Naive B cell (primary cell): ENCODE measurements at places on chromosomes 16 and 17. TPM values are rescaled to one million over a fixed set of nuclear protein-coding genes. Genes with fewer than 3 reads are reported as not detected.
A peak's percentile ranks its signal among the peaks of the same experiment; 100 is the strongest.

Gene ABAT
- 10.0 TPM for polyA plus RNA-seq

DNA sequence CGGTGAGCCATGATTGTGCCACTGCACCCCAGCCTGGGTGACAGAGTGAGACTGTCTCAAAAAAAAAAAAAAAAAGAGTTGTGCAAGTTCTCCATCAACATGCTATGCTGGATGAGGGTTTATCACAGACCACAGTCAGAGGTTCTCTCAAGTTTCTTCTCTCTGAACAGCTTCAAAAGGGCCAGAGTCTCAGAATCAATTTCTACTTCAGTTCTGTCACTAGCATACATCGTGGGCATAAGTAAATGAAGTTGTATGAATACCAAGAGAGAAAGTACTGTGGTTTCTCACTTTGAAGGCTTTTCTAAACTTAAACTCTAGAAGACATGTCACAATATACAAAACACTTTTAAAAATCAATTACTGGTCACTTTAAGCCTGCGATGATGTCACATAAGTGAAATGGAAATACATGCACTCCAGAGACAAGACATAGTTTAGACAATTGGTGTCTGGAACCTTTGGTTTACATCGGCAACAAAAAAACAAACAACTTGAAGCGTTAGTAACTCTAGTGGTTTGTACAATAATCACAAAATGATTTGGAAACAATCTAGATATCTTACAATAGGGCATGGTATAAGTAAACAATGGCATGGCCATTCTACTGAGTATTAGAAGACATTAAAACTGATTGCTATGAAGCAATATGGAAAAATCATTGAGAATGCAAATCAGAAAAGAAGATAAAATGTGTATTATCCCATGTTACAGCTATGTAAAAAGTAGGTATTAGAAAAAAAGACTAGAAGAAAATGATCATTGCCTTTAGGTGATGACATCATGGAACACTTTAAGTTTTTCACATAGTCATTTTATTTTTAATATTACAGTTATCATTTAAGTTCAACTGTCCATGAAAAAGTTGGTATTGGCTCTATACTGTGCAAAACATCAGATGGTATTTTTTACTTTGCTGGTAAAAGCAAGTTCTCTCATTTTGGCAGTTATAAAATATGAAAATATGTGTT lies 232.3 kb downstream of the ZFHX3 start:
- no peak overlapping the region for H3K27ac ChIP-seq
- H3K36me3 ChIP-seq = peaks cover 8% of the 10 kb centered on the region
- no peaks in the 10 kb centered on the region for H3K4me1 ChIP-seq
- H3K27me3 ChIP-seq = no peaks in the 10 kb centered on the region

Gene PERCC1
- not detected for polyA plus RNA-seq

DNA sequence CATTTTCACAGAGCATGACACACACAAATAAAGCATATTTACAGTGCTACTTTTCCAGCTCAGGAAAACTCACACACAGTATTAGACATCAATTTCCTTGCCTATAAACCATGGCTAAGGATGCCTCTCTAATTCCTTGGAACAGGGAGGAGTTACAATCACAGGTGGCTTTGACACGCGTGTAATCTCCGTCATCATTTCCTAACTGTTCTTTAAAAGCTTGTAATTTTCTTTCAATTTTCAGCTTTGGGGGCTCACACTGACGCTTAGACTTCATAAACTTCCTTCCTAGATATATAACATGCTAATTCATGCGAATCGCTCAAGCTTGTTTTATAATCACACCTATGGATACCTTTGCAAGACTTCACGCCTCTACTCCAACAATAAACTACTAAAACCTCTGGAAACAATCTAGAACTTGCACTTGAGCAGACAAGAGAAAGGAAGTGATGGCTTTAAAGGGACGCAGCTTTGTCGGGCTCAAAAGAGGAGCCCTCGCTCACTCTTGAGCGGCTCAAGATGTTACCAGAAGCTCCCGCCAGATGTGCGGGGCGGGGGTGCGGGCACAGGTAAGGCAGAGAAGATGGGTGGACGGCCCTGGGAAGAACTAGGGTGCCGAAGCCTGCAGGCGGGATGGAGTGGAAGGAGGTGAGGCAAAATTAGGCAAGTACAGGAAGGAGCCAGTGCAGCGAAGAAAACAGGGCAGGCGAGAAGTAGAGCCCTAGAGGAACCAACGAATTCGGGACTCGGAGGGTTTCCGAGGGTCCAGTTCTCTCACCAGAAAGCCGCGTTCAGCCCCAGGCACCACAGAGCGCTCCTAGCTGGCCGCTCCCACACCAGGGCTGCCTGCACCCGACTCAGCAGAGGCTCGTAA lies 631 bp downstream of the RETREG3 start:
- no peaks in the 10 kb centered on the region for H3K36me3 ChIP-seq
- no peaks in the 10 kb centered on the region for H3K27me3 ChIP-seq
- H3K4me1 ChIP-seq = peaks cover 58% of the 10 kb centered on the region
- H3K4me3 ChIP-seq = peak overlapping the region; percentile 100
- H3K27ac ChIP-seq = peak overlapping the region; percentile 98
- DNase-seq = no peak

- H3K4me1 ChIP-seq = peaks cover 6% of the 10 kb centered on the region
- DNase-seq = no peak
- no peak overlapping the region for H3K4me3 ChIP-seq
- peaks cover 8% of the 10 kb centered on the region for H3K36me3 ChIP-seq
These were observed 6.2 kb upstream of the TMEM92 start for GRCh38 chr17:50268026-50268425.

Gene ACSM2A
- polyA plus RNA-seq = not detected

- no peaks in the 10 kb centered on the region for H3K36me3 ChIP-seq
- H3K4me1 ChIP-seq = no peaks in the 10 kb centered on the region
- no peak overlapping the region for H3K27ac ChIP-seq
- H3K4me3 ChIP-seq = no peak overlapping the region
These were observed 23.1 kb upstream of the MEIOB start for GRCh38 chr16:1895068-1895467.

Gene HOXB1
- not detected for polyA plus RNA-seq

- no peak overlapping the region for H3K27ac ChIP-seq
- no peak overlapping the region for H3K4me3 ChIP-seq
- H3K27me3 ChIP-seq = peaks cover 4% of the 10 kb centered on the region
- no peak for DNase-seq
- H3K4me1 ChIP-seq = no peaks in the 10 kb centered on the region
- no peaks in the 10 kb centered on the region for H3K36me3 ChIP-seq
These were observed 35.9 kb downstream of the CACNA1G start for GRCh38 chr17:50596191-50597037.

Gene CHST4
- not detected for polyA plus RNA-seq

Gene MMP28
- not detected for polyA plus RNA-seq

GRCh38 chr16:9661336-9662017 lies 520.8 kb downstream of the GRIN2A start:
- no peaks in the 10 kb centered on the region for H3K4me1 ChIP-seq

Gene C17orf50
- polyA plus RNA-seq = not detected

DNA sequence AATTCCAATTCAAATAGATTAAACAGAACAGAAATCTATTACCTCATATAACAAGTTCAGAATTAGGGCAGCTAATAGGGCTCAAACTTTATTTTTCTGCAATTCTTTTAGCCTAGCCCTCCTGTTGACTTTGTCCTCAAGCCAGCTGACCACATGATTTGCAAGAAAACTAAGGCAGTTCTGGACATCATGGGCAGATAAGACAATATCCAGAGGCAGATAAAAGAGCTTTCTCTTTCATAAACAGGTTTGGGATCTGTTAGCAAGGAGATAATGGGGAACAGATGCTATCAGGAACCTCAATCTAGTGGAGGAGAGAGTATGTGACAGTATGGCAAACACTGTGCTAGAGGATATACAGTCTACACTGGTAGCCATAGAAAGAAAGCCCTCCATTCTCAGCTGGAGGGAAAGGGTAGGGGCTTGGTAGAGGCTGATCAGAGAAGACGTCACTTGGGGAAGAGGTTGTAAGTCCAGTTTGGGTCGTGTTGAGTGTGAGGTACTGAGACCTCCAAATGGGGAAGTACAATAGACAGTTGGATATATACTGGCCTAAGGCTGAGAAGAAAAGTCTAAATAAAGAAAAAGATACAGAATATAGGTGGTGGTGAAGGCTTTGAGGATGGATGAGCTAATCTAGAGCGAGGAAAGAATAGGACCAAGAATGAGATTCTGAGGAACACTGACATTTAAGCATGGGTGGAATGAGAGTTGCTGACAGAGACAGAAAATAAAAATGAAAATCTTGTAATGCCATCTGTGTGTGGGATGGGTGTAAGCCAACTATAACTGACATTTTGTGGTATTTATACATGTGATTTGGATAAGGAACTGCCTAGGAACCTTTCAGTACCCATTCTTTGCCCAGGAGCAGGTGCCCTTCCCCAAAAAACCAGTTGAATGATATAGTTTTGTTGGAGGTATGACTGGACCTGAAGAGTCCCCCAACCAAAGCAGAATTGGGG lies 67.4 kb downstream of the CYB561 start:
- DNase-seq = no peak
- H3K4me1 ChIP-seq = no peaks in the 10 kb centered on the region
- no peaks in the 10 kb centered on the region for H3K27me3 ChIP-seq
- no peak overlapping the region for H3K27ac ChIP-seq

Gene CCL2
- polyA plus RNA-seq = not detected

Gene TEX14
- polyA plus RNA-seq = not detected

DNA sequence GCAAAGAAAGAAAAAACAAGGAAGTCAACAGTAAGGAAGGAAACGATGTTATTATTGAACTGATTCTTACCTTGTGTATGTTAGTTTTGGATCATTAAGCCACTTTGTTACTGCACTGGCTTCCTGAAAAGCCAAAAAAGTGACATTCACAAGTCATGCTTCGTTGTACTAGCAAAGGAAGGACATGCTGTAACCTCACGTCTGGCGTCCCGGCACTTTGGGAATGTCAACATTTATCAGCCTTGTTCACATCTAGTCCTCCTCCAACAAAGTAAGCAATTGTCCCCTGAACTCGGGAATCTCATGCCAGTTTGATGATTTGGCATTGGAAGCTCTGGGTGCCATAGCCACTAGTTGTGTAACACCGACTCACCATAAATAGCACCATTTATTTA lies 731 bp upstream of the MKS1 start:
- peaks cover 15% of the 10 kb centered on the region for H3K4me1 ChIP-seq
- peak overlapping the region; percentile 98 for H3K4me3 ChIP-seq
- no peaks in the 10 kb centered on the region for H3K36me3 ChIP-seq
- H3K27ac ChIP-seq = peak overlapping the region; percentile 96
- no peak for DNase-seq

DNA sequence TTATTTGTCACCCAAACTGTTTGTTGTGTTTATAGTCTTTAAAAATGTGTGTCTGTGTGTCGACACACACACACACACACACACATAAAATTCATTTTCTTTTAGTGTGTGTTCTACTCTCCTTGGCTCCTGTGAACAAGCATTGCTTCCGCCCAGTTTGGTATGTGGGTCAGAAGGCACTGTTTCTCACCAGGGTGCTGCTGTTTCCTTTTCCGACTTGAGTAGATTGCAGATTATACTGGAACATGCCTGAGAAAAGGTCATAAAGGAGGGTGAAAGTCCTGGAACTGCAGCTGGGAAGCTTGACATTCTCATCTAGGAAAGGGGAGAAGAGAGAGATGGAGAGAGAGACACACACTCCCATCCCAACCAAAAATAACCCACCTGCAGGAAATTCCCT lies 330.3 kb downstream of the BCAS3 start:
- H3K4me3 ChIP-seq = no peak overlapping the region
- DNase-seq = no peak
- no peak overlapping the region for H3K27ac ChIP-seq
- H3K4me1 ChIP-seq = peaks cover 10% of the 10 kb centered on the region

DNA sequence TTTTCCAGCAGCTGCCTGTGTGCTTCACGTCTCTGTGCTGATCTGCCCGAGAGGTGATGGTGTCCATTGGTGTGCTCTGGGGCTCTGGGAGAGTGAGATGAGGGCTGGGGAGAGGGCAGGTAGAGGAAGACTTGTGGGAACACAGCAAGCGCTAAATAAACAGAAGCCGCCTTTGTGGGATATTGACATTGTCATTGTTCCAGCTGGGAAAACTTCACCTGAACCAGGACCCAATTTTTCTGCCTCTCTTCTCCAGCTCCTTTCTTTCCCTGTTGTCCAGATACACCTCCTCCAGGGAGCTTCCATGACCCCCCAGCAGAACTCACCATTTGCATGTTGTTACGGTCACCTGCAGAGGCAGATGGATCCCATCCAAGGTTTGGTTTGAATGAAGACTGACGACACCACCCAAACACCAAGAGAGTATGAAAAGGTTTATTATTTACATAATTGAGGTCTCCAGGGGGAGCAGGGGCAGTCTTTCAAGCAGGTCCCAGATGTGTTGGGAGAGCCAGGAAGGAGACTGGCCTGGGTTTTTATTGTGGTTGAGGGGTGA lies 3.6 kb upstream of the ITGA3 start:
- H3K27ac ChIP-seq = no peak overlapping the region
- H3K4me3 ChIP-seq = peak overlapping the region; percentile 63
- peaks cover 9% of the 10 kb centered on the region for H3K4me1 ChIP-seq
- no peak for DNase-seq

Gene SLC38A8
- not detected for polyA plus RNA-seq

GRCh38 chr16:21336231-21336630 lies 58.1 kb upstream of the CRYM start:
- no peak for DNase-seq
- peaks cover 9% of the 10 kb centered on the region for H3K36me3 ChIP-seq
- H3K27ac ChIP-seq = no peak overlapping the region
- peaks cover 2% of the 10 kb centered on the region for H3K4me1 ChIP-seq

GRCh38 chr17:42460371-42460770 lies 1.7 kb downstream of the ATP6V0A1 start:
- no peaks in the 10 kb centered on the region for H3K36me3 ChIP-seq
- H3K27ac ChIP-seq = peak overlapping the region; percentile 94
- H3K27me3 ChIP-seq = no peaks in the 10 kb centered on the region
- H3K4me3 ChIP-seq = peak overlapping the region; percentile 99

DNA sequence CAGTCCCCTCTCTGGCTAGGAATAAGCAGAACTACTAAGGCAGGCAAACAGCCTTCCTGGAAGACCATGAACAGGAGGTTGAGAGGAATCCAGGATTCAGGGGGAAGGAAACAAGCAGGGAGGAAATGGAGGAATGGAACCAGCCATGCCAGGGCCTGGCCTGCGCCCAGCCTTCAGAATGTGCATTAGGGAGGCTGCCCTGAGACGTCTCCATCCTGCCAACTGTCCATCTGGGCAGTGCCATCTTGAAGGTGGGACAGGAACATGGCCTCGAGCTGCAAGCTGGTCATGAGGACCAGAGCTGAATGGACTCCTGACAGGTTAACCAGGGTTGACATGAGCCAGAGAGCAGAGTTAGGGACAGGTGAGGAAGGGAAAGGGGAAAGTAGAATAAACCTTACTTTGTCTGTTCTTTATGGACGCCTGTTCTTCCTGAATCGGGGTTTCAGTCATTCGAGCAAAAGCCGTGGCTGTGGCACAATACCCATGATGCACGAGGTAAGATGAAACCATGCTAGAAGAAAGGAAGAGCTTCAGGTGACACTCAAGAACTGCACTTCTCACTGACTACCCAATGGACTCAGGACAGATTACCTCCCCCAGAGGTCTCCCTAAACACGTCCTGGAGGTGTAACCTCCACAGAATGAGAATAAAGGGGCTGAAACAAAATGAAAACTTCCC lies 12.1 kb upstream of the GFOD2 start:
- no peak for DNase-seq
- peaks cover 8% of the 10 kb centered on the region for H3K36me3 ChIP-seq
- H3K27me3 ChIP-seq = no peaks in the 10 kb centered on the region
- H3K4me1 ChIP-seq = peaks cover 8% of the 10 kb centered on the region

- H3K27ac ChIP-seq = no peak overlapping the region
- no peaks in the 10 kb centered on the region for H3K36me3 ChIP-seq
- no peak overlapping the region for H3K4me3 ChIP-seq
- no peaks in the 10 kb centered on the region for H3K4me1 ChIP-seq
- DNase-seq = no peak
- no peaks in the 10 kb centered on the region for H3K27me3 ChIP-seq
These were observed 47.2 kb downstream of the GPRC5B start for GRCh38 chr16:19837331-19837980.
